ENCODE measurements at places on chromosomes 12 and 14.
A peak's percentile ranks its signal among the peaks of the same experiment; 100 is the strongest.

- DNase-seq, result peak; percentile 26
These were observed 2.7 kb upstream of the CDKN1B start for GRCh38 chr12:12714276-12715021.

- no peak for DNase-seq
These were observed 629.3 kb downstream of the DIO2 start for GRCh38 chr14:79581912-79582576.

DNA sequence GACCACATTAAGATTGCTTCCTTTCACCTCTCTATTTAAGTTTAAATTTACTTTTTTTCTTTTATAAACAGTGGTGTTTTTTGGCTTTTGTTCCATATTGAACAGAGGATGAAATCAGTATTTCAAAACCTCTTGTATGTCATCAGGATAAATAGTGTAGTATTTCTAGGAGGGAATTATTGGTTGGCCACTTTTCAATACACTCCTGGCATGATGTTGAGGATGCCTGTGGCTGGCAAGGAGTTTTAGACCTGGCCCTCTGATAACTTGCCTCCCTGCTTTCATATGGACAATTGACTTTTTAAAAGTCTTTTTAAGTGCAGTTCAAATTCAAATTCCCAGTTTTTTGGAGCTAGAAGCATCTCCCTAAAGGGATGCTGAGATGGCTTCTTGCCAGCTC is 9.8 kb downstream of the TMTC2 start:
- no peak for DNase-seq

GRCh38 chr14:89899917-89900663 is 54.4 kb downstream of the EFCAB11 start:
- DNase-seq, result no peak

GRCh38 chr12:12022306-12022936 is 48.3 kb upstream of the BCL2L14 start:
- DNase-seq, result no peak

DNA sequence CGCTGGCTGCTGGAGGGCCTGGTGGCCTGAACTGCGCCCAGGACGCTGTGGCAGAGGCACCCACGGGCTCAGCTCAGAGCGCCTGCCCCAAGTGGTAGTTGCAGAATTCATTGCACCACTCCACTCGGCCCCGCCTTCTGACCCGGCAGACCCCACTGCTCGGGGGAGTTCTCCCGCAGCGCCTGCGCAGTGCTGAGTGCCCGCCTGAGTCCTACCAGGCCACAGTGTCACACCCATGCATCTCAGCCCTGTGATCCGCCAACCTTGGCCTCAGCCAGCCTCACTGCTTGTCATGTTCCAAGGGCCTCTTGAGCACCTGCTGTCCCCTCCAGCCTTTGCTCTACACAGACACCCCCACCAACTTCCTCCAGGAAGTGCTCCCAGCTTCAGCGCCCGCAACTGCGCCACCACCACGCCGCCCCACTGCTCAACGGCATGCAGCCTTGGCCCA is 12.2 kb downstream of the DEGS2 start:
- DNase-seq, result peak; percentile 26
